Renal pelvis (tissue), 12 donors: ENCODE measurements at places on chromosomes 7 and 10.
A peak's percentile ranks its signal among the peaks of the same experiment; 100 is the strongest.

DNA sequence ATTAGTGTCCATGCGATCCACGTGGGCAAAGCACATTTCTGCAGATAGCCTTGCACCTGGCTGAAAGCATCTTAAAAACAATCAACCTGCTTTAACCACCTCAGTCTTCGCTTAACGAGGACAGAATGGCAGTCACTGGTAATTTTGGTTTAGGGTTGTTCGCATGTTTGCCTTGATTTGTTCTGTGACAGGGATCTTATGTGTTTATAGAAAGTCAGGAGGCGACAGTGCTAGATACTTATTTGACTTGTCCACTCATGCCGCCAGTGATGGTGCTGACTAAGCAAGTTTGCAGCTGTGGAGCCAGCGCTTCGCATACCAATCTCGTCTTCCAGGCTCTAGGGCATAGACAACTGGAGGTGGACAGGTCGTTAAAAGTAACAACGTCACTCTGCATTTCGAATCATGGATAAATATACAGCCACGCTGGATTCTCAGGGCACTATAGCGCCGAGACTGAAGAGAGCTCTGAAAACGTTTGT lies 1.2 kb upstream of the TMEM243 start:
- peak; percentile 46 for DNase-seq

GRCh38 chr7:8305104-8305503 lies 43.1 kb upstream of the ICA1 start:
- no peak for DNase-seq

- no peak for DNase-seq
These were observed 53.5 kb downstream of the BMS1 start for GRCh38 chr10:42836096-42836495.

DNA sequence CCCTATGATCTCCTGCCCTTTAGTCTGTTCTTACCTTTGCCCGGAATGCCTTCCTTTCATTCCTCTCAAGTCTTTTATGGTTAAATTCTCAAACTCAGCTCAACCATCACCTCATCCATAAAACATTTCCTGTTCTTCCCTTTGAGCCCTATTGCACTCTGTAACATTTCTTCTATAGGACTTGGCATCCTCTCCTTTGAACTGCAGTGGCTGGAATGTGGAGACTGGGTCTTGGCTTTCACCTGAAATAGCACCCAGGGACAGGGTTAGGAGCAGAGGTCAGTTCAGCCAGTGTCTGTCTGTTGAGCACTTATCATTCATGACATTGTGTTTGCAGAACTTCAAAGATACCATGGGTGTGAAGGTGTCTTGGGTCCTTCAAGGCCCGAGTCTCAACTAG lies 7.2 kb downstream of the NFE2L3 start:
- DNase-seq = no peak

DNA sequence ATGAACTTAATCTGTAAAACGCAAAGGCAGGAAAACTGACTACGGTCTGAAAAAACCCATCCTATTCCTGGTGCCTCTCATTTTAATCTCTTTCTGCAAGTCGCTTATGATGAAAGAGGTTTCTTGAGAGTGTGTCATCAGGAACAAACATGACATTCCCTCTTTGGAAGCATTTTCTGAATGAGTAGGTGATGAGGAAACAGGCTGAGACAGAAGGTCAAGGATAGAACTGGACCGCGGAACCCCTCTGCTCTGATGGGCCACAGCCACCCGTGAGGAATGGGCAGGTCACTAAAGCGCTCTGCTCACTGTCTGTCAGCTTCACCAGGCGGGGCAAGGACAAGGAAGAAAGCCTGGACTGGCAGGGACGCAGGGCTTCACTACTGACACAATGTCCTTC lies 28.6 kb downstream of the BEND7 start:
- no peak for DNase-seq

DNA sequence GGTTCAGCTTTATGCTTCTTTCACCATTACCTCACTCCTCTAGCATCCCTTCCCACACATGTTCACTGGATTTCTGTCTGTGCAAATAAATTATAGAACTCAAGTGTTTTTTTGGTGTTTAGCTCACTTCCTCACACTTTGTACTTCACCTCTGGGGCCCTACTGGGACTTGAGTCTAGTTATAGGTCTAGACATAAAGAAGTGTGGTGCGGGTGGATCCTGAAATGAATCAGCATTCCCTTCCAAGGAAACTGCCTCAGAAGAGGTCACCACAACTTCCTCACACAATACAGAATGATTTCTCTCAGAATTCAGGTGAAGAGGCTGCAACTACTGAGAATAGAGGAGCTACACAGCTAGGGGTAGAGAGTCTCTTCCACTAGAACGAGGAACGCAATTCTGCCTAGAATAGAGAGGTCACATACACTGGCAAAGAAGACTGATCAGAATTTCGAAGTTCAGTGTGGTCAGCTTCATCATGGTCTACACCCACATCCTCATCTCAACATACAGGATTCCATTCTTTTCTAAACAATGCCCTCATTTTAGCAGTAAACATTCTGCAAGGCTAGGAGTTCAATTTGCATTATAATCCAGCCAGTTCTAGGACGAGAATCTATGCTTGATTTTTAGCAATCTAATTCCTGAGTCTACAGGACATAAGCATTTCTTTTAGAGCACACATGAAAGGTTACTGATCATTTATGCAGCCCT lies 938.7 kb upstream of the PHF14 start:
- DNase-seq = no peak

- no peak for DNase-seq
These were observed 39.4 kb upstream of the LEP start for GRCh38 chr7:128201690-128202085.

DNA sequence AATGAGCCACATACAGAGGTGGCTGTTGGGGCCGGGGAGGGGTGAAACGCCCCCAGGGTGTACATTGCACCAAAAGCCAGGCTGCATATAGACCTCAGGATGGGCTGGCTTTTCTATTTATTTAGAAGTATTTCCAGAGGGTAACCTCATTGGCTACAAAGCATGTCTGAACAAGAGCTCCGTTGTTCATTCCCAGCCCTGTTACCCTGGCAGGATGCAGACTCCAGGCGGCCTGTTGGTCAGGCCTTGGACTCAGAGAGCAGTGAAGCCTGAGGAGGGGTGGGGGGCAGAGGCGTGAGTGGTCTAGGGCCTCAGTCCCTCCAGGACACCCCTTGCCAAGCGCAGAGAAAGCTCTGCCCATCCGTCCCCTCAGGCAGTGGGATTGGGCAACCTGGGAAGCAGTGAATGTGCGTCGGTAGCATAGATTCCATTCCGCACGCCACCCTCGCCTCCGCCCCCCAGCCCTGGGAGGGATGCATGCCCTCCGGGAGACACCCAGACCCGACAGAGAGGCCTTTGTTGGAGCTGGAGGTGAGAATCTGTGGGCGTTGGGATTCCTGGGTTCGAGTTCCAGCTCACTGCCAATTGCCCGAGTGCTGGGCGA lies 41.9 kb downstream of the TCF7L2 start:
- DNase-seq = no peak

DNA sequence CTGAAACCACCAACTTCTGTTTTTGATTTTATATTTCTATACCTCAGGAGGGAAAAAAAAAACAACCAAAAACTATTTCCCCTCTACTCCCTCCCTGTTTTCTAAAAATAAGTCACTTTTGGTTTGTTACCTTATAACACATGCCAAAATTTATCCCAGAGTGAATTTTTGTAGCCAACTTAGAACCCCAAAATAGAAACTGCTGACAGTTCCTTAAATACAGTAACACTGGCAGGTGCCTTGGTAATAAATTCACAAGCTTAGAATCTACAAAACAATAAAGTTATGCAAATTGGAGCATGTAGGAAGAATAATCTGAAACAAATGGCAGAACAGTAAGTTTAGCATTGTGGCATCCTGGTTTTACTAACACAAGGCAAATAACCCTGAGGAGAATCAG lies 165.0 kb upstream of the HDAC9 start:
- no peak for DNase-seq

GRCh38 chr7:3246651-3247050 lies 54.4 kb upstream of the SDK1 start:
- no peak for DNase-seq

DNA sequence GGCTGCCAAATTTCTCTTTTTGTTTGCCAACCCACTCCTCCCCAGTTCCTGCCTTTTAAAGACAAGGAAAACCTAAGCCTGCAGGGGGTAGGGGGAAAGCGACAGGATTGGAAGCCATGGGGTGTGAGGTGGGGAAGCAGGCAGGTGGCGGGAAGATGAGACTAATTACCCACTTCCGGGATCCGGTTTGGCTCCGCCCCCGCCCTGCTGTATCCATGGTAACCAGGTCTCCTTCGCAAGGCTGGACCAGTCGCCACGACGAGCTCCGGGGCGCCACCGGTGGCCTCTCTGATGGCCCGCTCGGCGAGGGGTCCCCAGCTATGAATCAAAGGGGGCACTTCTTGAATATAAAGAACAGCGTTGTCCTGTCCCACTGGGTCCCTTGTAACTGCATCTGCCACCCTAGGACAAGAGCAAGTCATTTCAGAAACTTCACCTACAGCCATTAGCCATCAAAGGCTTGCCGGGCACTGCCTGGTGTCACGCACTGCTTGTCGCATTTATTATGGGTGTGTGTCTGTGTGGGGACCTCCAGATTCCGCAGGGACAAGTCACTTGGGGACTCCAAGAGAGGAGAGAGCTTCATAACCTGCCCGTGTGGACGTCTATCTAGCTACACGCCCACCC lies 55.4 kb upstream of the LMTK2 start:
- no peak for DNase-seq

DNA sequence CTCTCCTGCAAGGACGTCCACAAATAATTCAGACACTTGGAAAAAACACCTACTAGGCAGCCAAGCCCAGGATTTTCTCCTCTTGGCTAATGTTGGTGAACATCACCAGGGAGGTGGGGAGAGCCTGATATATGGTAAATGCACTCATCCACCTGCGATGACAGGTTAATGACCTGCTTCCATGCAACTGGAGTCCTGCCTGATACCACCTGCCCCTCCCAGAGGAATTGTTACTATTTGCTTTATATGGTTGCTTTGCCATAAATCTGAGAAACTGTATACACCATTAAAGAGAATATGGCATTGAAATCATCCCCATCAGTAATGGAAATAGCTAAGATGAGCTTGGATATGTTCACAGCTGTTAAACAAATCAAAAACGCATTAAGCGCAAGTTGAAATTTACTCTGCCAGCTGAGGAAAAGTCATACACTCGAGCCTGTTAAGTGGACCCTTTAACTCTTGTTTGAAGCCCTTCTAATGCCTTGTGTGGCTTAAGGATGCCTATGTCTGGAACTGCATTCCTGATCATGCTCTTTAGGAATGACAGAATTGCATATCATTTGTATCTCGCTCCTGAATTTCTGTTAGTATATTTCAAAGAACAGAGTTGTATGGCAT lies 208.3 kb downstream of the PRPF18 start:
- no peak for DNase-seq

DNA sequence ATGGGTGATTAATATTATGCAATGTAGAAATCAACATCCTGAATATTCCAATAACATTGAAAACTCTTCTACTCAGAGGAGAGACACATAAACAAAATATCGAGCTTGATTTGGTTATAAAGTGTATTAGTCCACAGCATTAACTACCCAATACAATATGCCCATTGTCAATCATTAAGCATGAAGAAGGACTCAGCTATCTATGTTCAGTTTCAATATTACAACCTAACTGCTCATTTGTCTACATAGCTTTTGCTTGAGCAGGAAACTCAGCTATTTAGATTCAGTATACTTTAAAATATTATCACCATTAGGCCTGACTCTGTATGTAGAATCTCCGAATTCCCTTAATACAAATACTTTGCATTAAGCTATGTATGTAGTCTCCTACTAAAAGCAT lies 262.6 kb downstream of the SEMA3A start:
- DNase-seq = no peak

- no peak for DNase-seq
These were observed 173.5 kb downstream of the TSPAN12 start for GRCh38 chr7:120684463-120684862.

DNA sequence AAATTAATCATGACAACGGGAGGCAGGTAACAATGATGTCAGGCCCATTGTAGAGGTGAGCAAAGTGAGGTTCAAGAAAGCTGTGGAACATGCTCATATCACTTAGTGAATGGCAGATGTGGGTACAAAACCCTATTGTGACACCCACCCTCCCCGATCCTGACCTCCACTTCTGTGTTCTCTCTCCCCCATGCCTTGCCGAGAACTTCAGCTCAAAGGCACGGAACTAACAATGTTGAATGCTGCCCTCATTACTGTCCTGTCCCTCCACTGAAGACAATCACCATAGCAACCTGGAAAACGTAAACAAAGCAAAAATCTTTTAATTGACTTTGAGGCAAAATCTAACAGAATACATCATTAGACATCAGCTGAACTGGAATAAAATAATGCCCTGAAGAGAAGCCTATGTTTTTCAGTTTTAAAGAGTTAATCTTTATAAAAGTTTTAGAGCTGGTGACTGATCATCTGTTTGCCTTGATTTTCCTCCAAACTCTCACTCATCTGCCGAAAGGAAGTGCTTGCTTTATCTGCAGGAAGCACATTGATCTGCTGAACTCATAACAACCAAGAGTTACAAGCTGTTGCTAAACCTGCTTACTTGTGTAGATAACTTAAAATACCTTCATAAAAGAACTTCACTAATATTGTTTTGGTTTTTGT lies 133.6 kb downstream of the CUBN start:
- DNase-seq = no peak

GRCh38 chr7:141511316-141511675 lies 39.9 kb upstream of the AGK start:
- no peak for DNase-seq

DNA sequence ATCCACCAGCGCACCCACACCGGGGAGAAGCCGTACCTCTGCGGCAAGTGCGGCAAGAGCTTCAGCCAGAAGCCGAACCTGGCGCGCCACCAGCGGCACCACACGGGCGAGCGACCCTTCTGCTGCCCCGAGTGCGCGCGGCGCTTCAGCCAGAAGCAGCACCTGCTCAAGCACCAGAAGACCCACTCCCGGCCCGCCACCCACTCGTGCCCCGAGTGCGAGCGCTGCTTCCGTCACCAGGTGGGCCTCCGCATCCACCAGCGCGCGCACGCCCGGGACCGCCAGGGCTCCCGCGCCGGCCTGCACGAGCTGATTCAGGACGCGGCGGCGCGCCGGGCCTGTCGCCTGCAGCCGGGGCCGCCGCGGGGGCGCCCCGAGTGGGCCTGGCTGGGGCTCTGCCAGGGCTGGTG lies 17.7 kb downstream of the ZNF775 start:
- no peak for DNase-seq

DNA sequence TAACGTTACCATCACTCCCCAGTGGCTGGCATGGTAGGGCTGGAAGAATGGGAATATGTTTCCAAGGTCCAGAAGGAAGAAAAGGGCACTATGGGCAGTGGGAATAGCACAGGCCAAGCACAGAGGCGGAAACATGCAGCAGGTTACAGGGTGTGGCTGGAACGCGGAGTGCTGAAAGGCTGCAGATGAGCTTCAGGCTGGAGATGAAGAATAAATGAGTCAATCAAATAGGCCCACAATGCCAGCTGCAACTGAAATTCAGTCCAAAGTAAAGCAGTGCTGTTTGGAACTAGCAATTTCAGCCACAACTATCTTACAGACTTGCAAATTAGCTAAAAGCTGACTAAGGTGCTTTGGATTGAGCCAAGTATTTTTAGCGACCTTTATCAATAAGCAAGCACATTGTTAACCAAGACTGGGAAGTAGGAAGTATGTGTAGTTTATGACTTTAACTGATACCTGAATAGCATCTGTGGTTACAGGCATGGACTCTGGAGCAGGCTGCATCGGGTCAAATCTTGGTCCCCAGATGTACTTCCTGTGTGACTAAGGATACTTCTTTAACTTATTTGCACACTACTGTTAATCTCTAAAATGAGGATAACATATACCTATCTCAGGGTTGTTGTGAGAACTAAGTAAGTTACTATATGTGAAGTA lies 77.5 kb upstream of the CTTNBP2 start:
- no peak for DNase-seq
